ENCODE measurements at places on chromosomes 12 and 14.
A peak's percentile ranks its signal among the peaks of the same experiment; 100 is the strongest.

DNA sequence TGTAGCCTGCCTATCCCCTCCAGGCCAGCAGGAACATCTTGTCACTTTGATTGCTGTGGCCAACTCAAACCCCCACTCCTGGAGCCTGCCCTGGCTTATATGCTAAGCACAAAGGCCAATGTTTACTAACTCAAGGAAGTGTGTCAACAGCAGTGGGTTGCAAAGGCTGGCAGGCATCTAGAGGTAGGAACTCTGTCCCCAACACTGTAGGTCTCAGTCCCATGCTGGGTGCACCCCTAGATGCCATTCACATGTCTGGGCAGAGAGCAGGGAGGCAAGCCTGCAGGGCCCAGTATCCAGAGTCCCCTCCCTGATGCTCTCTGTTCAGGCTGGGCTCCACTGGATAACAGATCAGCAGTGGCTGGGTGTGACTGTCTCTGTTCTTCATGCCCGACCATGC lies 1.6 kb upstream of the HPD start:
- no peak for DNase-seq

- DNase-seq: no peak
These were observed 67.5 kb downstream of the SETD3 start for GRCh38 chr14:99413172-99413571.

- no peak for DNase-seq
These were observed 268.3 kb downstream of the VRK1 start for GRCh38 chr14:97065305-97066067.

- DNase-seq: no peak
These were observed 72.8 kb downstream of the ZNF664 start for GRCh38 chr12:124045671-124046455.

- peak; percentile 66 for DNase-seq
These were observed 19.9 kb downstream of the DAAM1 start for GRCh38 chr14:59208224-59208814.

GRCh38 chr14:22509751-22510300 lies 79.2 kb downstream of the DAD1 start:
- no peak for DNase-seq

DNA sequence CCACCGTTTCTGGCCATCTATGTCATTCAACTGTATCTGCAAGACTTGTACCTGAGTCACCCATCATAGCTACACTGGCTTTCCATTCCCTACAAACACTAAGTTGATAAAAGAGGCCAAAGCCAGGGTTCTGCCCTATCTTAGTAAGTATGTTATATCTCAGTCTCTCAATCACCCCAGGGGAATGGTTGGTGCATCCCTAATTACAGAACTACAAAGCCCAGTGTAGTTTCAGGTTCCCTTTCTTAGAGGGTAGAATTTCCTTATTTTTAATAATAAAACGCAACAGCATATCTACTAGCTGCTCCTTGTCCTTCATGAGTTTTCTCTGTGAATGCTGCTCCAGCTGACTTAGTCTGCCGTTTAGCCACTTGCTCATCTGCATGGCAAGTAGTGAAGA lies 57.6 kb downstream of the ST8SIA1 start:
- DNase-seq: no peak

DNA sequence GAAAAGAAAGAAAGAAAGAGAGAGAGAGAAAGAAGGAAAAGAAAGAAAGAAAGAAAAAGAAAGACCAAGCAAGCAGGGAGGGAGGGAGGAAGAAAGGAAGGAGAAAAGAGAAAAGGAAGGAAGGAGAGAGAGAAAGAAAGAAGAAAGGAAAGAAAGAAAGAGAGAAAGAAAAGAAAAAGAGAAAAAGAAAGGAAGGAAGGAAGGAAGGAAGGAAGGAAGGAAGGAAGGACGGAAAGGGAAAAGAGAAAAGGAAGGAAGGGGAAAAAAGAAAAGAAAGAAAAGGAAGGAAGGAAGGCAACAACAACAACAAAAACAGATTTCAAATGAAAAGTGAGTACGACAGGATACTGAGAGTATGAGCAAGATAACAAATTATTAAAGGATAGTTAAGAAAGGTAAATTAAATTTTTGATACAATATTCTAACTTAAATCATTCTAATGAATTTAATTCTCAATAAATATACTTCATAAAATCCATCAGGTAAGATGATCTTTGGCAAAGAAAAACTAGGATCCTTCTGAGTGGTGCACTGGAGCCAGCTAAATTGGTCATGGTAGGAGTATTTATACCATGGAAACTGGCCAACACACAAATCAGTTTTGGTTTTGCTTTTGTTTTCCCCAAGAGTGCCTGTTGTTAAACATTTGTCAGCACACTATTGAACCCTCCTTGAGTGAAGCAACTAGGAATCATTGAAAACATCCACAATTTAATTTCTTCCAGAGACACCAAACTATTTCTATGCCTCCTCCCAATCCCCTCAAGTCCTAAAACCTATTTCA lies 56.1 kb upstream of the DYRK2 start:
- peak; percentile 44 for DNase-seq

GRCh38 chr14:59358102-59358501 lies 107.1 kb downstream of the GPR135 start:
- DNase-seq: peak; percentile 87

DNA sequence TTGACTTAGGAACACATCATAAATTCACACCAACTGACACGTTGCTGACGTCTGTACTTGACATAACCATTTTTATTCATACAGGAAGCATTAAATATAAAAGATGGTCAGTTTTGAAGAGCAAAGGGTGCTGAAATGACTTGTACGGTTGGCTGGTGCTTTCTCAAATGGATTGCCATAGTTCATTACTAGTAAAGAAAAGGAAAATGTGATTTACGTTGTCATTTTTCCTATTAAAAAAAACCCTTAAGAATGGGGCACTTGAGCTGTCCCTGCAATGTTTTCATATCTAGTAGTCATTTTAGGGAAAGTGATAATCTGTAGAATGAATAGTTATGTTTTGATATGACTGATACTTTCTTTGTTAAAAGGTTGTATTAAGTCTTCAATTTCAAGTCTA lies 22.5 kb upstream of the MANSC4 start:
- no peak for DNase-seq

DNA sequence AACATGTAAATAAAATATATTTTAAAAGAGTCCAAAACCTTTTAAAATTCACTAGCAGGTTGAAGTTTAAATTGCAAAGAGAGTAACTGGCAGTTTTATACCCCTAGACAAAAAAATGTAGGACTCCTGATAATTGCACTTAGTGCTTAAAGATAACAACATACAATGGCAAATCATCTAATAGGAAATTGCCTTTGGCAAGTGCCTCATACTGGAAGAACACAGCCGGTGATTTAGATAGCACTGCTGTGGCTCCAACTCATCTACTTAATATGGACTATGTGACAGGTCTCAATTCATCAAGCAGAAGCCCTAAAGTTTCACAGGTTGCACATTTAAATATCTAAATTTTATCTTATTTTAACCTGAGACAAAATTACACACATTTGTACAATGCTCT lies 13.4 kb downstream of the C12orf50 start:
- DNase-seq: no peak

GRCh38 chr12:103586132-103586531 lies 941 bp upstream of the STAB2 start:
- DNase-seq: no peak

DNA sequence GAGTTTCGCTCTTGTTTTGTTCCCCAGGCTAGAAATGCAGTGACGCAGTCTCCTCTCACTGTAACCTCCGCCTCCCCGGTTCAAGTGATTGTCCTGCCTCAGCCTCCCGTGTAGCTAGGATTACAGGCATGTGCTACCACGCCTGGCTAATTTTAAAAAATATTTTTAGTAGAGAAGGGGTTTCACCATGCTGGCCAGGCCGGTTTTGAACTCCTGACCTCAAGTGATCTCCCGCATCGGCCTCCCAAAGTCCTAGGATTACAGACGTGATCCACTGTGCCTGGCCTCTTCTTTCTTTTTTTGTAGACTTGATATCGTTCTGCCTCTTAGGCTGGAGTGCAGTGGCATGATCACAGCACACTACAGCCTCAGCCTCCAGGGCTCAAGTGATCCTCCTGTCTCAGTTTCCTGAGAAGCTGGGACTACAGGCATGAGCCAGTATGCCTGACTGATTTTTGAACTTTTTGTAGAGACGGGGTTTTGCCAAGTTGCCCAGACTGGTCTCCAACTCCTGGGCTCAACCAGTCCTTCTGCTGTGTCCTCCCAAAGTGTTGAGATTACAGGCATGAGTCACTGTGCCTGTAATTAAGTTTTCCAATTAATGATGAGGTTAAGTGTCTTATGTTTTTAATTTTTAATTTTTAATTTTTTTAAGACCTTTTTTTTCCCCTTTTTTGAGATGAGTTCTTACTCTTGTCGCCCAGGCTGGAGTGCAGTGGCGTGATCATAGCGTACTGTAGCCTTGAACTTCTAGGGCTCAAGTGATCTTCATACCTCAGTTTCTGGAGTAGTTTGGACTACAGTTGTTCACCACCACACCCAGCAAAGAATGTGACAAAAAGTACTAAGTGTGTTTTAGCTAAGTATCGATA lies 10.2 kb downstream of the RCOR1 start:
- no peak for DNase-seq

GRCh38 chr12:47894068-47894467 lies 10.7 kb downstream of the VDR start:
- DNase-seq: no peak

- DNase-seq: no peak
These were observed 7.0 kb downstream of the RBM19 start for GRCh38 chr12:113959096-113959495.

GRCh38 chr12:82554529-82554928 lies 132.2 kb upstream of the TMTC2 start:
- no peak for DNase-seq

GRCh38 chr12:13537623-13538022 lies 341.1 kb downstream of the EMP1 start:
- no peak for DNase-seq

GRCh38 chr12:29132316-29132715 lies 16.8 kb upstream of the FAR2 start:
- DNase-seq: no peak

DNA sequence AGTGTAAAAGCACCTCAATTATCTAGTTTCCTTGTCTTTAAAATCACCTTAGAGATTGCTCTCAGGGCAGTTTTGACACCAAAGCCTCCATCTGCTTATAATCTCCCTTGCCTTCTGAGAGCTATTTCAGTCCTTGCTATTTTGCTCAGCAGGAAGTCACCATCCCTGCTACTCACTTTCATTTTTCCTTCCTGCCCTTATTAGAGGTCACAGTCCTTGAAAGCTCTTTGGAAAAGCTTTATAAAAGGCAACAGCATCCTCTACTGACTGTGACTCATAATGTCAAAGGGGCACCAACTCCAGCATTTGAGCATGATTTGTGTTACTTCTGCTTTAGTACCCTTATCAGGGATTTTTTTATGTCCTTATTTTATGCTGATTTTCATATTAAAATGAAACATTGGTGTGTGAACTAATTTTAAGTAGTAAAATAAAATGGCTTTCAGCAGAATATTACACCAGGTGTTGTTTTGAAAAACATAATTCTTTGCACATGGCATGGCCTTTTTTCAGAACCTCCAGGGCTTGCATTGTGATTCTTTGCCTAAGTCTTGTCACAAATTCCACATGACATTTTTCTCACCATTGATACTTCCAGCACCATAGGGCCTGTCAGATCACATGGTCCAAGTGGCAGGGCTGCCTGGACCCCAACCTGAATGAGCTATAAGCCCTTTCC lies 213.0 kb downstream of the ADAMTS20 start:
- peak; percentile 60 for DNase-seq

GRCh38 chr14:76250302-76250701 lies 98.6 kb downstream of the GPATCH2L start:
- DNase-seq: no peak

DNA sequence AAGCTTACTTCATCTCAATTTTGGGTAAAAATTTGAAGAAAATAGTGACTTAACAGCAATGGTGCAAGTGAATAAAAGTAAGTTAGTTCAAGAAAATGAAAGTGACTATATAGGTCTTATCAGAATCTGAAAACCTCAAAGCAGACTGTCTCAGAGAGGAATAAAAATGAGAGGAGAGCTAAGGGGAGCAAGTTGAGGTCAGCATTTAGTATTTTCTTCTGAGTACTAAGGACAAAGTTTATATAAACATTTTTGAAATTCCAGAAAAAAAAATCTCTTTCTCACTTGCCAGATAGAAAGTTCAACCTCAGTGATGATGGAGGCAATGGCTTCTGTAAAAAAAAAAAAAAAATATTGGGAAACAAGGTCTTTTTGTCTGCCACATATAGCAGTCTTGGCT lies 414.1 kb downstream of the NPAS3 start:
- no peak for DNase-seq

DNA sequence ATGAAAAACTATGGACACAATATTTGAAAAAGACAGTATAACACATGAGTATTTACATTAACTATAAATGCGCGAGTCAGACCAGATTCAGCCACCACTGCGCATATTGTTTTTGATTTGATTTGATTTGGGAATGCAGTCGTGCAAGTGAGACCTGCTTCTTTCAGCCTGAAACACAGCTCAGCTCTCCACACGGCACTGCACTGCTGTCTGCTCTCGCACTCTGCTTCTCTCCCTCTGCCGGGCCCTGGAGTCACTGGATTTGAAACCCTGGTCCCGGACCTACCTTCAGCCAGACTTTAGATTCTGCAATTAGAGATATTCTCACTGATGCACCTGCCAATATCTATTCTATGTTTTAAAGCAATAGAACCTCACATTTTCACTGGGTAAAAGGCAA lies 143.9 kb upstream of the TMEM132C start:
- DNase-seq: no peak

DNA sequence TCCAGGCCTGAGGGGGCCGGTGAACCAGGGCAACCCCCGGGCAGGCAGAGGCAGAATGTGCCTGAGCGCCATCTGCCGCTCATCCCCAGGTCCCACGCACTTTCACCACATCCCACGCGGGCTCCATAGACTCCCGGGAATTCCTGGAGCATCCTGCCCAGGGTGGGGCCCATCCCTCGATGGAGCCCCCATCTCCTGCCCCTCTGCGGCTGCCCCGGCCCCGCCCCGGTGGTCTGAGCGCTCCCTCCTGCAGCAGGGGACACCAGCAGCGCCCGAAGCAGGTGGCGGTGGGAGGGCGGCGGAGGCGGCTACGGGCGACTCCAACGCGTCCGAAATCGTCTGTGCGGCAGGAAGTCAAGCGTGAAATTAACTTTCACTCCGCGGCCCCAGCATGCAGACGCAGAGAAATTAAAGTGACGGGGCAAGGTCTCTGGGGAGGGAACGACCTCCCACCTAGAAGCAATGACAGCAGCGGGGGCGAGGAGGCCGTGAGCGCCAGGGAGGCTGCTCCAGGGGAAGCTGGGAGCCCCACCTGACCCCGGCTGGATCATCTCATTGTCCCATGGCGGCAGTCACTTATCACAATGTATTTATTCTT lies 122.2 kb downstream of the NCOR2 start:
- DNase-seq: no peak

- DNase-seq: no peak
These were observed 34.7 kb downstream of the TBX5 start for GRCh38 chr12:114371250-114371649.

GRCh38 chr12:2733493-2734355 lies 61.0 kb upstream of the FKBP4 start:
- no peak for DNase-seq

GRCh38 chr14:66432334-66432733 lies 53.8 kb upstream of the CCDC196 start:
- DNase-seq: no peak

- peak; percentile 9 for DNase-seq
These were observed 1.1 kb downstream of the NELL2 start for GRCh38 chr12:44874981-44875416.
